ENCODE measurements at places on chromosomes 6 and 20.

GRCh38 chr6:10401632-10402223 is 13.1 kb downstream of the TFAP2A start:
- no peak for DNase-seq

- DNase-seq = no peak
Observed at GRCh38 chr20:41992481-41992880, 374.3 kb upstream of the CHD6 start.

DNA sequence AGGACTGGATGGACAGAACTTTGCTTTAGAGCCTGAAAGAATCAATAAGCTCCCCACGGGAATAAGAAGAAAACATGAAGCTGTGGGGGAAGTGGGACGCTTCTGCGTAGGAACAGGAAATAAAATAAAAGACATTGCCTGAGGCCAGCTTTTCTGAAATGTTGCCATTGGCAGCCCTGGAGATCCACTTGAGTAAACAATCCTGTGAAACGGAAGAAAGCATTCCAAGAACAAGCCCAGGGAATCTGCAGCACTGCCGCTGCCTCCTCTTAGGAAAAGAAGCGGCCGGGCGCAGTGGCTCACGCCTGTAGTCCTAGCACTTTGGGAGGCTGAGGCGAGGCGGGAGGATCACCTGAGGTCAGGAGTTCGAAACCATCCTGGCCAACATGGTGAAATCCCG is 182.3 kb upstream of the RALGAPA2 start:
- no peak for DNase-seq

- DNase-seq = no peak
Observed at GRCh38 chr20:10591946-10592521, 81.8 kb downstream of the JAG1 start.

GRCh38 chr6:158459726-158460125 is 100.2 kb upstream of the TMEM181 start:
- DNase-seq = no peak

DNA sequence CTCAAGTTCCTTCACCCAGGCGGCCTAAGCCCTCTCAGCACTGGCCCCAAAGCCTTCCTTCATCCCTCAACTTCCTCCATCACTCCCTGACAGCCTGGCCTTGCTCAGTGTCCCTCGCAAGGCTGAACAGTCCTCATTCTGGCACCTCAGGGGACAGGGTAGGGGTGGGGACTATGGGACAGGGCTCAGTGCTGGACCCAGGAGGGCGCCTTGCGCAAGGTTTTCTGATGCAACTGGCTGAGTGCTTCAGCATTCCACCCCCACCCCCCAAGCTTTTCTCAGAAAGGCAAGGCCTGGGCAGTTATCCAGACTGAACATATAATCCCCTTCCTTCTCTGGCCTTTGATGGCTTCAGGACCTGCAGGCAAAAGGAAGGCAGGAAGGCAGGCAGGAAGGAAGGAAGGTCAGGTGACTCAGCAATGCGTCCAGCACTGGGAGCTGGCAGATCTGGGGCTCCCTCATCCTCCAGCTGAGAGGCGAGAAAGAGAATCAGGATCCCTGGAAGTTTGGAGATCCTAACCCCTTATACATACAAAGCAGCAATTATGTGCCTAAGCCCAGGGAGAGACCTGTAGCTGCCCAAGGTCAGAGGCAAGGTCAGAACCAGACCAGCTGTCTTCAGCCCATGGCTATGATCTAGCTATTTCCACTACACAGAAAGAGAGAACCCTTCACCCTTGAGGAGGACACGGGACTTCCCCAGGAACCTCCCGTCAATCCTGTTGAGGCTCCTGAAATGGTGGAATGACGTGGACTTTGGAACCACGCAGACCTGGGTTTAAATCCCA is 8.6 kb upstream of the TRIB3 start:
- no peak for DNase-seq

Data from activated CD4-positive, CD25-positive, alpha-beta regulatory T cell treated with anti-CD3 and anti-CD28 coated beads, Interleukin-2, amount 50 U/mL, for 16 hours (primary cell).